ENCODE measurements at places on chromosomes 16 and 17. TPM values are rescaled to one million over a fixed set of nuclear protein-coding genes. Genes with fewer than 3 reads are reported as not detected.

The GPRC5C gene
- not detected for total RNA-seq

The PITPNM3 gene
- 0.34 TPM for total RNA-seq

The SLC13A2 gene
- total RNA-seq = not detected

The KRTAP17-1 gene
- not detected for total RNA-seq

Data from CD4-positive, alpha-beta T cell (primary cell).